Left ventricle myocardium inferior (tissue), 1 donor: ENCODE measurements at places on chromosomes 6 and 20. TPM values are rescaled to one million over a fixed set of nuclear protein-coding genes. Genes with fewer than 3 reads are reported as not detected.

GRCh38 chr6:118808793-118809638 is 84.9 kb upstream of the ASF1A start:
- DNase-seq, result no peak

DNA sequence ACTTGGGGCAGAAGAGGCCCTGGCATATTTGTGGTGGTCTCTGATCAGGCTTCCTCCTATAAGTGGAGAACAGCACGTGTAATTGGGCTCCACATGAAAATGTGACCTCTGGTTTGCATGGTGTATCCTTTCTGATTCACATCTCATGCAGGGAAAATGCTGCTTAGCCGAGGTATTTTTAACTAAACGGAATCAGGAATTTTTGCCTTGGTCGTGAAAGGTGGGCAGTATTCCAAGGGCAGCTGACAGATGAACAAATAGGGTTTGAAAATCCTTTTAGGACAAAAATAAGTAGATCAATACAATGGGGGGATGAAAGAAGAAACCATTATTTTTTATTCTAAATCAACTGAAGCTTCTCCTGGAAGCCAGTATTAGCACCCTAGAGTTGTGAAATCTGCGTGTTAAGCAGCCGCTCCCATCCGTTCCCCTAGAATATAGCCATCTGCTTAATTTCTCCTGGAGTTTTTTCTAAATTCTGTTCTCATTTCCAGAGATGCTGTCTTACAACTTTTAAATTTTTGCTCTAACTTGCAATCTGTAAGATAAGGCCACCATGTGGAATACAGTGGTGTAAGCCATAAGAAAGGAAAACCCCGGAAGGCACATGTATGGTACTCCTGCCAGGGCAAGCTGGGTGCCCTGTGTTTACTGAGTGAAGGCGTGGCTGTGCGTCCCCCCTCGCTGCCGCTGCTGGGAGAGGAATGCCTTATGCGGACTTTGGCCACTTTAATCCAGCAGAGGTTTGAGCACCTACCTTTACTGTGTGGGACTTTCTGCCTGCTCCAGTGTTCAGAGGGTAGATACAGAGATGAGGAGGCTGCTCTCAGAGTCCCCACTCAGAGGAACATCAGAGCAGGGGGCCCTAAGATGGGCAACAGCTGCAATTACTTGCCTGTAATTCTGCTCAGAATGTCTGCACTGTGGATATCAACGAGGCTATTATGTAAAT is 52.4 kb downstream of the SYNJ2 start:
- peak; percentile 8 for DNase-seq

DNA sequence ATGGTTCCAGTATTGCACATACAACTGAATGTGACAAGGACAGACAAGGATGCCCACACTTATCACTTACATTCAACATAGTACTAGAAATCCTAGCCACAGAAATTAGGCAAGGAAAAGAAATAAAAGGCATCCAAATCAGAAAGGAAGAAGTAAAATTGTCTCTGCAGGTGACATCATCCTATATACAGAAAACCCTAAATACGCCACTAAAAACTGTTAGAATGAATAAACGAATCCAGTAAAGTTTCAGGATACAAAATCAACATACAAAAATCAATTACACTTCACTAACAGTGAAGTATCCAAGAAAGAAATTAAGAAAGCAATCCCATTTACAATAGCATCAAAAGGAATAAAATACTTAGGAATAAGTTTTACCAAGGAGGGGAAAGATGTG is 66.1 kb downstream of the FAM217A start:
- DNase-seq, result no peak

DNA sequence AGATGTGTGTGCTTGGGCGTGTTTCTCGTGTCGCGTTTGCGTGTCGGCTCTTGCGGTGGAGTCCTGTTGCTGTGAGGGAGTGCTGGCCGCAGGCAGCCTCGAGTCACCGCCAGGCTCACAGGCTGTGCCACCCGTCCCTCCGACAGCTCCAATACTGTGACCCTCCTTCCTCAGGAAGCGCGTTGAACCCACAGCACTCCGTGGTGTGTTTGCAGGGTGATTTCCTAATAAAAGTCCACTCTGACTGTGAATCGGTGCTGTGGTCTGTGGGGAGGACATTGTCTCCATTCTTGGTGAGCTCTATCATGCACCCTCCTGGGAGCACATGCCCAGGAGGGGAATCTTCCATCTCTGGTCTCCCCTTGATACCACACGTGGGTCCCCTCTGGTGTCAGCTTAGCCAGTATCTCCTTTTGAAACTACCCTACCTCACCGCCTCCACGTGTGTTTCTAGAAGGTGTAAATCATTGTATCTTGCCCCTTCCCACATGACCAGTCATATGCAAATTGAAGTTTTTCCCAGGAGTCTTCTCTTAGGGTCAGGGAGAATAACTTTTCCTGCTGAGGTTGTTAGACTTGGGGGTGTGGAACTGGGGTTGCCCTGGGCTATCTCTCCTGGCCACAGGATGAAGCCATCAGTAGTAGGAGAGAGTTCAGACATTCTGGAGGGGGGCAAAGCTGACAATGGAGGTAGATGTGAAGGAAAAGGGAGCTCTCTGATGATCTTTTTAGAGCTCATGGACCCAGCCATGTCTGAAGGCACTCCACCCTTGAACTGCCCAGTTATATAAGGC is 13.3 kb upstream of the PCMTD2 start:
- DNase-seq, result no peak

GRCh38 chr6:160239929-160240690 is 18.5 kb downstream of the SLC22A2 start:
- no peak for DNase-seq

The XKR7 gene
- not detected for total RNA-seq

- DNase-seq, result peak; percentile 92
Observed at GRCh38 chr6:37051138-37052026, 45.9 kb downstream of the FGD2 start.

- no peak for DNase-seq
Observed at GRCh38 chr20:24684421-24684871, 215.0 kb downstream of the SYNDIG1 start.

DNA sequence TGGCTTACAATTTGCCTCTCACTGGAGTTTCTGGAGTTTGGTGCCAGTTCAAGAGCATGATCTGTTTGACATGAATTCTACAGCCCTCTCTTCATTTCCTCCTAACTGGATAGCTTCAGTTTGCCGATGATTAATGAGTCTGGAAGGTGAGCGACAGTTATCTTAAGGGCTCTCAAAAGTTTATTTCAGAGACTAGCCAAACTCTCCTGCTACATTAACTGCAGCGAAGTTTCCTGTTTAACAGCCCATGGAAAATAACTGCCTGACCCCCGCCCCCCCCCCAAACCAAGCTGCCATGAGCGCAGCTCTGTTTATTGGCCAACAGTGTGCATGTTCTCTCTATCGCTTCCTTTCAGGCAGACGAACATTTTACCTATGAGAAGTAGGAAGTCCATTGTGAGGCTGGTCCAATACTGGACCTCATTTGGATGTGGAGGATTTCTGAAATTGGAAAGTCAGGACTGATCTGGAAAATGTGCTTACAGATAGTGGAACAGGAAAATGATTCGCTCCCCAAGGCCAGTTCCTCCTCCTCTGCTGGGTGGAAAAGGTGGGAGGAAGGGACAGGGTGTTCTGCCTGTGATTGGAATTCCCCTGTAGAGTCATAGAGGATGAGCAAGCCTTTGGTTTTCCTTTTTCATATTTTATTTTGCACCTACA is 522.2 kb upstream of the JAG1 start:
- no peak for DNase-seq

DNA sequence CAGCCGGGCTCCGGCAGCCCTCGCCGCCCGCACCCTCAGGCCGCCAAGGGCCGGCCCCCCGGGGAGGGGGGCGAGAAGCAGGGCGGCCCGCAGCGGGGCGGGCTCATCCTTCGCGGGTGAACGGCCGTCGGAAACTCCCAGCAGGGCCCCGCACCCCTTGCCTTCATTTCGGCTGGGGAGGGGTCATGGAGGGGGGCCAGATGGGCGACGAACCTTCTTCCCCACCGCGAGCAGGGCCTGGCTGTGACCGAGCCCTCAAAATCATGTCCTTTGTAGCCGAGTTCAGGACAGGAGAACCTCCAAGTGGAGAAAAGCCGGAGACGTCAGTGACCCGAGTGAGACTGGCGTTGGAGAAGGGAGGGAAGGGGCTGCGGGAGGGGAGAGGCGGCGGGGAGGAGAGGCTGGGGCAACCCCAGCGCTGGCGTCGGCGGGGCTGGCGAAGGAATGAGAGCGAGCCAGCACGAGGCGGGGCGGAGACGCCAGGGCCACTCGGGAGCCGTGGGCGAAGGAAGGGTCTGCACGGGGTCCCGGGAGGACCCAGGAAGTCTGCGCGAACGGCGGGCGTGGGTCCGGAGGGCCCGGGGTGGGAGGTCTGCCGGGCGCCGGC is 571 bp upstream of the FOXC1 start:
- no peak for DNase-seq

- no peak for DNase-seq
Observed at GRCh38 chr6:37168811-37169495, 999 bp upstream of the PIM1 start.

DNA sequence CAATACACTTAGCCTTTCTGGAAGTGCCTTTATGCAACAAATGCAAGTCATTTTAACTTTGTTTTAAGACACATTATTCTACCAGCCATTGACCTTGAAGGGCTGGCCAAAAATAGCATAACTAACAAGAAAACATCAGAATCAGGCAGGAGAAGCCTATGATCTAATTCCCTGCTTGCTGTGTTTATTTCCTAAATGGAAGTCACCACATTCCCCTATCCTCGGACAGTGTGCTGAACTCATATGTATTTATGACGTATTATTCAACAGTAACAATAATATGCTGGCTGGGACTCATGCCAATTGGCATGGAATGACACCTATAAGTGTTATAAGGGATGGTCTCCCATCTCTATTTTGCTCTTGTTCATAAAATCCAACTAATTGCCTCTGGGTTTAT is 140.7 kb downstream of the MAP3K7 start:
- DNase-seq, result no peak

DNA sequence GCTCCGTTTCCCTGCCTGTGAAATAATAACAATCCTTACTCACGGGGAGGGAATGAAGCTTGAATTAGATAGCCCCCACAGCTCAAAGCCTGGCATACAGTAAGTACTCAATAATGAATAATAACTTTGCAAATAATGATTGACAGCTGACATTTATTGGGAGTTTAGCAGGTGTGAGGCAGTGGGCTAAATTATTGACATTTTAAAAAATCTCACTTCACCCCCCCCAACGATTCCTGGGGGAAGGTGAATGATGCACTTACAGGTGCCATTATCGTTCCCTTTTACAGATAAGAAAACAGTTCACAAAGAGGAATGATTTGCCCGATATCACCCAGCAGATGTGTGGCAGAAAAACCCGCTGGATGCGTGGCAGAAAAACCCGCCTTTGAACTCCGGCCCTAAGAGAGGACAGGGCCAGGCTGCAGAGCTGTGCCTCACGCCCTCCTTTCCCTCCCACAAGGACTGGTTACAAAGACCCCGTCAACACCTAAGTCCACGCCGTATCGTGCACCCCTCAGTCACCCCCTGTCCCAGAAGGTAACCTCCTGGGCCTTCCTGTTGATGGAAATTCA is 114.2 kb upstream of the PTPN1 start:
- no peak for DNase-seq

DNA sequence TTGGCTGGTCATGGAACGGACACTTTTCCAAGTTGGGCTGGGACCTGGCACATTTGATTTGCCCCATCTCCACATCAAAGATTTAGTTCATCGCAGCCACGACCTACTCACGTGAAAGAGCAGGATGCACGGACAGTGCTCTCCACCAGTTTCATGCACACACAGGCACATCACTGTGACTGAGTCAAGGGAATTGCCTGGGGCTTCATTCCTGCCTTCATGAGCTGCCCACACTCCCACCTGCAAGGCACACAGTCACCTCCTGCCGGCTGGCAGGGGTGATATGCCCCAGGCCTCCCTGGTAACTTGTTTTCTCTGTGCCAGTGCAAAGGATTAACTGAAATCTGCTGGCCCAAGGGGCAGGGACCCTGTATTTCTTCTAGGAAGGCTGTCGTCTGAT is 23.3 kb upstream of the CST1 start:
- no peak for DNase-seq

DNA sequence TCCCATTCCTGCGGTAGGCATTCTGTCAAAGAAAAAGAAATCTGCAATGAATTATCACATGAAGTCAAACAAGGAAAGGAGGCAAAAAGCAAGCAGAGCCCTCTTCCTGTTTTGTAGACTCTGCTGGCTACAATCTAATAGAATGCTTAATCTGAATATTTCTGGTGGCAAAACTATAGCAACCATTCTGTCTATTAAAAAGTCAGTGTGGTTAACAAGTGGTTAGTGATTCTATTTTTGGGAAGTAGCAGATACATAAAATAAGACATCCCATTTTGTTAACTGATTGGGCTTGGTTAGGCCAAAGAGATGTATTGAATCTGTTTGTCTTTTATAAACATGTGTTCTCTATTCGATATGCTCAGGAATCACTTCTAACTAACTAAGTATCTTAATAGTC is 442.3 kb downstream of the CDC5L start:
- no peak for DNase-seq

DNA sequence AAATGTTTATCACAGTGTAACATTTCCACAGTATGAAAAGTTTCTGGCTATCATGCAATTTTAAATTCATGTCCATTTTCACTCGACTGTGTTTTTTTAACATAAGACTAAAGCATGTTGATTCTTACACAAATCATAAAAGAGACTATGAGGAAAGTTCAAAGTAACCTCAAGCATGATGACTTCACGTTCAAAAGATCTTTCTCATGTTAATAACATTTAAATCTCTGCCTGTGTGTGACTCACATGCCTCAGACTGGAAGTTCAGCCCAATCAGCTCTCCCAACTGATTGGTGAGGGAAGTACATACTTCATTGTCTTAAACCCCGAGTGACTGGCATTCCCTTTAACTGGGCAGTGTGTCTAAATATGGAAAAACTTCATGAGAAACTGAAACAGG is 37.4 kb downstream of the ATXN1 start:
- DNase-seq, result no peak

The FOXC1 gene
- 7.1 TPM for total RNA-seq

DNA sequence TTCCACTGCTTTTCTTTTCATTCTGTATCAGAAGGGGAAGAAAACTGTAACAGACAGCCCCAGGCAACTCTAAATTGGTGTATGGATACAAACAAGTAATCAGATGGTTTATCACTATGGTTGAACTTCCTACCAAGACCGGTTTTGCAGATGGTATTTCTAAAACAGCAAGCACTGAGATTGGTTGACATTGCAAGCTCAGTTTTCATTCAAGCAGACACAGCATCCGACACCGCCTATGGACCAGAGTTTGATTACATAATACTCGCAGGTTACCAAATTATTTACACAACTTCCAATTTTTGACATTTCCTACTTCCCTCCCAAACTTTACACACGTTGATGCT is 209.9 kb downstream of the ALDH8A1 start:
- DNase-seq, result no peak

GRCh38 chr6:33199687-33200218 is 712 bp downstream of the RXRB start:
- DNase-seq, result peak; percentile 77

GRCh38 chr6:17448165-17448564 is 54.8 kb downstream of the CAP2 start:
- no peak for DNase-seq

GRCh38 chr6:79467716-79468115 is 69.5 kb downstream of the LCA5 start:
- DNase-seq, result no peak

GRCh38 chr20:50522053-50522674 is 12.0 kb downstream of the PTPN1 start:
- no peak for DNase-seq

The EYA2 gene
- total RNA-seq, result 0.63 TPM

- DNase-seq, result peak; percentile 10
Observed at GRCh38 chr20:63060057-63060991, 53.6 kb upstream of the BHLHE23 start.

The NKAIN2 gene
- total RNA-seq, result 0.22 TPM
